ENCODE measurements at places on chromosomes 6 and 20.

- no peak for DNase-seq
Measured at GRCh38 chr6:18148304-18149025, 6.4 kb downstream of the TPMT start.

- DNase-seq: peak; percentile 65
Measured at GRCh38 chr6:13336553-13336952, 8.2 kb upstream of the TBC1D7 start.

DNA sequence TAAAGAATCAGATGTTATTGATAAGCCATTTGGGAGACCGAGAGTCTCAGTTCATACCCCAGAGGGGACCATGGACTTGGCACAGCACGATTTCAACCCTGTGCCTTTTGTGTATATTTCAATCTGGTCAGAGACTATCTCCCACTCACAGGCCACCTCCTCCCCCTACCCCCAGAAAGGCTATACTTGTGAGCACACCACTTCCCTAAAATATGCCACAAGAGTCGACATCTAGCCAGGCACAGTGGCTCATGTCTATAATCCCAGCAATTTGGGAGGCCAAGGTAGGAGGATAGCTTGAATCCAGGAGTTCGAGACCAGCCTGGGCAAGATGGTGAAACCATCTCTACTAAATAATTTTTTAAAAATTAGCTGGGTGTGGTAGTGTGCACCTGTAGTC lies 13.6 kb upstream of the TCF15 start:
- no peak for DNase-seq

DNA sequence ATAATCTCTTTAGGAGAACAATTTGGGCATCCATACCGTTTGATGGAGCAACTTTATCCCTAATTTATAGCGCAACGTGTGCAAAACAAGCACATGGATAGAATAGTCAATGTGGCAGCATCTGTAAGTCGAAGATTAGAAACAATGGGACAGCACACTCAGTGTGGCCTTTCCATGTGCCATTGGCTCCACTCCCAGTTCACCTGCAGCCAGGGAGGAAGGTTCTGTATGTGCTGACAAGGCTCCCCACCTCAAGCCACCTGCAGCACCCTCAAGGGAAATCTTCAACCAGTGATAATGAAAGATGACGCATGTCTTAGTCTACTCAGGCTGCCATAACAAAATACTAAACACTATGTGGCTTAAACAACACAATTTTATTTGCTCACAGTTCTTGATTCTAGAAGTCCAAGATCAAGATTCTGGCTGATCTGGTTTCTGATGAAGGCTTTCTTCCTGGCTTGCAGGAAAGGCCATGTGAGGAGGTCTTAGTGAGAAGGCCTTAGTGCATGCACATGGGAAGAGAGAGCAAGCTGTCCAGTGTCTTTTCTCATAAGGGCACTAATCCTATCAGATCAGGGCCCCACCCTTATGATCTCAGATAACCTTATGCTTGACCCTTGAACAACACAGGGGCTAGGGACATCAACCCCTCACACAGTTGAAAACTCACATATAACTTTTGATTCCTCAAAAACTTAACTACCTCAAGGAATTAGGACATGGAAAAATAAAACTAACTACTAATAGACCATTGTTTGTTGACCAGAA lies 34.9 kb upstream of the SHLD1 start:
- no peak for DNase-seq

DNA sequence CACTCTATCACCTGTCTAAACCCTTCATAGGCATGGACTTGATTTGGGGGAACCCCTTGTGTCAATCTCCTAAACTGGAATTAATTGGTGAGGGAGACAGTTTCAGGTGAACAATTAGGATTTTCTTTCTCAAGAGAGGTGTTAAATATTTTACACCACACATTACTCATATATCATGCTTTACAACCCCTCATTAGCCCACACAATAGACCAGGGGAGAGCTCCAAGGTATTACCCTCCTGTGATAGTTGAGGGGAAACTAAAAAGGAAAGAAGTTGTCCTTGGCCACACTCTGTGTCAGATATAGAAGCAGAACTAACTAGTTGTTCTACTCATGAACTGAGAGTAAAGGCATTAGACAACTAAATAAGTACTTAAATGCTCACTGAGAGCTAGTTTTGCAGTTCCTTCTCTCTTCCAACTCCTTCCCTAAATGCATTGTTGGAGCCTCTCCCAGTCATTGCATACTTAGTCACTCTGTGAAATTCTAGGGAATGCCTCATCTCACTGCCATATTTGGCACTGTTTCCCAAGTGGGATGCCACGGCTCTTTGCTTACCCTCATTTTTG lies 183.7 kb upstream of the CEP162 start:
- no peak for DNase-seq

GRCh38 chr20:57438552-57438951 lies 47.4 kb downstream of the RBM38 start:
- no peak for DNase-seq

DNA sequence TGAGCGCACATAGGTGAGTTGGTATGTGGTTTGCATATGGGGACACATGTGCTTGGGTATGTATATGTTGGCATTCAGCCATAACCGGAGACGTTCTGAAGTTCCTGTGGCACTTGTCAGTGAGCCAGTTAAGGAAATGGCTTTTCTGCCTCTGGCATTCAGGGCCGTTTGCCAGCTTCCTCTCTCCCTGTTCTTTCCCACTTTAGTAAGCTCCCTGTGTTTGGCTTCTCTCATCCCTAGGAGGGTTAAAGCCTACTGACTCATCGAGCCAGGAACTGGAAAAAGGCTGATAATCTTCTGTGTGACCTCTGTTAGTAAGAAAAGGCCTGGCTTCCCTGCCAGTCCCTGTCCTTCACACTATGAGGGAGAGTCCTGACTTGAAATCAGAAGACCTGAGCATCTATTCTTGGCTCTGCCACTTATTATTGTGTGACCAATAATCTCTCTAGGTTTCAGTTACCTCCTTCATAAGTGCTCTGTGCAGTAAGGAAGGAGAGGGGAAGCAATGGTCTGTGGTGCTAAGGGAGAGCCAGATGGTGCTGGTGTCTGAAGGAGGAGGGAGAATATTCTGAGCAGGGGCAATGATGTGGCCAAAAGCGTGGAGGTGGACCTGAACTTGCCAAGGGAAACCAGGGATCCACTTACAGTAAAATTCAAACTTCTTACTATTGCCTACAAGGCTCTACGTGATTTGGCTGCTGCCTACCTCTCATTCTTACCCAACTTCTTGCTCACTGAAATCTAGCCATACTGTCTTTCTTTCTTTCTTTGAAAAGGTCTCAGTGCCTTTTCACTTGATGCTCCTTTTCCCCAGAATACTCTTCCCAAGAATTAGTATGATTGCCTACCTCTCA lies 31.4 kb downstream of the ACSS2 start:
- DNase-seq: peak; percentile 77

GRCh38 chr20:326645-327185 lies 1.4 kb downstream of the SOX12 start:
- DNase-seq: no peak

- no peak for DNase-seq
Measured at GRCh38 chr6:14703586-14703985, 542.3 kb upstream of the JARID2 start.

DNA sequence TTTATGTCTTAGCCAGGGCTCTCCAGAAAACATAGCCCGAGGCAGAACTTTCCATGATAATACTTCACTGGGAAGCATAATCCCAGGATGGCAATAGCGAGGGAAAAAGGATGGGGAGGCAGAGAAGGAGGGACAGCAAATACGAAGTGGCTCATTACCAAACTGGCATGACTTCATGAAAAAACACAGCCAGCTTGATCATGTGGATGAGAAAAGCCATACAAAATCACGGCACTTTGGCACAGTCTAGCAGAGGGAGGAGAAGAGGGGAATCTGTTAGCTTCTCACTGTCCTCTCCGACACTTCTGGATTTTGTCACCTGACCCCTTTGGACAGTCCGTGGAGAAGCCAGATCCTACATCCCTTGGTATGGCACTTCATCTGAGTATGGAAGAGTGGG lies 212.5 kb upstream of the GRIK2 start:
- DNase-seq: no peak

GRCh38 chr20:20548527-20549266 lies 163.7 kb downstream of the RALGAPA2 start:
- DNase-seq: no peak

GRCh38 chr20:11716239-11716944 lies 201.3 kb upstream of the BTBD3 start:
- DNase-seq: no peak

GRCh38 chr20:46741924-46742668 lies 32.6 kb downstream of the SLC2A10 start:
- no peak for DNase-seq

DNA sequence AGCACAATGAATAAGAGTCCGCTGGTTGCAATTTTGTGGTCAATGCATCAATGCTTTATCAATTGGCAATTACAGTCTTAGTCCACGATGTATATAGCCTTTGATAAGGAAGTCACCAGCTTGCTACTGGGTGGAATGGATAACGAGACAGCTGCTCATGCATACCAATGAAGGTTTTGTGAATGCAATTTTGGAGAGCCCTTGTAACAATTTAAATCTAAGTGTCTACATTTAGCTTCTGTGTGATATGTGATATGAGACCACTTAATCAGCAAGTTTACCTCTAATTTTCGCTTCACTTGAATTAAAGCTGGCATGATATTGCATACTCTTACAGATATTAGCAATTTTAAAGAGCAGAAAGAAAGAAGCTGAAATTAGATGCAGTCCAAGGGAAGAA lies 543.9 kb downstream of the RNF144B start:
- DNase-seq: no peak

DNA sequence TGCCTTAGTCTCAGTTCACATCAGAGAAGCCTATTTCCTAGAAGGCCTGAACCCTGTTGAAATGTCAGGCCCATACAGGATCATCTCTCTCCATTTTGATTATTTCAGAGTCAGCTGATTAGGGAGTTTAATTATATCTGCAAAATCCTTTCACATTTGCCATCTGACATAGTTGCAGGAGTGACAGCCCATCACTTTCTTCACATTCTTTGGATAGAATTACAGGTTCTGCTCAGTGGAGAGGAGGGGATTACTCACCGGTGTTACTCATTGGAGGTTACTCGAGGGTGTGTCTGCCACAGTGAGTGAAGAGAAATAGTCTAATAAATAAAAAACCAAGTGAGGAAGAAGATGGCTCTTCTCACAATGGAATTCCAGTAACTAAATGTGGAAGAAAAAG lies 216.8 kb downstream of the TMEM242 start:
- DNase-seq: no peak

DNA sequence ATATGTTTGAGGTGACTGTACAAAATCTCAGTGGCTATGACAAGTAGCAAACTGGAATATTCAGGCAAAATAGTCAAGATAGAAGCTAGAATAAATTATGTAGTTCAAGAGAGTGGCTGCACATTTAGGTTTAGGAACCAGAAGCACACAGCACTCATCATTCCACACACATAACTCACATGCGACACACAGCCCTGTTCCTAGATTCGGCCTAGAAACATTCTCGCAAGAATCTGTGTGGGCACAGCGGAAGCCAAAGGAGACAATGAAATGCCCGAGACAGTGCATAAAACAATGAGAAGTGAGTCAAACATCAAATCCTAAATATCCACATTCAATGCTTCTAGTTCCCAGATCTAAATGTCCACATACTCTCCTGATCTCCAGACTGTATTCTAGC lies 9.5 kb upstream of the SUPT3H start:
- no peak for DNase-seq

GRCh38 chr20:61449057-61449609 lies 197.1 kb downstream of the CDH4 start:
- no peak for DNase-seq

GRCh38 chr20:53298911-53299310 lies 294.7 kb downstream of the ZNF217 start:
- no peak for DNase-seq
